GM23338 (cell line): ENCODE measurements at places on chromosomes 3 and 15. TPM values are rescaled to one million over a fixed set of nuclear protein-coding genes. Genes with fewer than 3 reads are reported as not detected.

- no peak for DNase-seq
These were observed 210.5 kb upstream of the SLC2A2 start for GRCh38 chr3:171237009-171237385.

The TUSC7 gene
- not detected in 2 replicates for total RNA-seq

- no peak for DNase-seq
These were observed 350.5 kb upstream of the TBL1XR1 start for GRCh38 chr3:177547711-177548350.

DNA sequence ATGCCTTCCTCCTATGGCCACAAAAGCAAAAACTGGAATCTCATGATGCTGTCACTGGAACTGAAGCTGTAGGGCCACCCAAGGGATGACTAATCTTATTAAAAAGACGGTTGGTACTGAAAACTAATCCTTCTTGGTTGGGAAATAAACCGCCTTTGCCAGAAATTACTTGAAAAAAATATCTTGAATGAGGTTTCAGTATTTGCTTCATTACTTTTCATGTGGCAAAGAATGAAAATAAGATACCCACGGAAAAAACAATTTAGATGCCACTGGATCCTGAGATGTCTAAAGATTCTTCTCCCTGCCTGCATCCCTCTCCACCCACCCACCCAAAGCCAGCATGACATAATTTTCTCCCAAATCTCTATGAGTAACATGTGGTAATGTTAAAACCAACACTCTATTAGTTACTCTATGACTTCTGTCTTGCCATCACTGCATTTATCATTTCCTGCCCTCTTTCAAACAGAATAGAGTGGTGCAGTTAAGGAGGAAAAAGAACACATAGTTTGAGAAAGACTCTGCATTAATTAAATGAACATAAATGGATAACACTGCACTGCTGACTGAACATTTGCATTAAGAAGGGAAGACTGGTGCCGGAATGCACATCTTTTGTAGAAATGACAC lies 111.8 kb upstream of the DPH6 start:
- no peak for DNase-seq

GRCh38 chr15:93070132-93070531 lies 18.9 kb downstream of the RGMA start:
- no peak for DNase-seq

- no peak for DNase-seq
These were observed 41.4 kb downstream of the CHSY1 start for GRCh38 chr15:101210466-101210865.

The DOCK3 gene
- total RNA-seq, result 5.6 and 6.1 TPM in 2 replicates

- no peak for DNase-seq
These were observed 222.6 kb upstream of the NR2F2 start for GRCh38 chr15:96107916-96108315.
